ENCODE measurements at places on chromosomes 12 and 14.

DNA sequence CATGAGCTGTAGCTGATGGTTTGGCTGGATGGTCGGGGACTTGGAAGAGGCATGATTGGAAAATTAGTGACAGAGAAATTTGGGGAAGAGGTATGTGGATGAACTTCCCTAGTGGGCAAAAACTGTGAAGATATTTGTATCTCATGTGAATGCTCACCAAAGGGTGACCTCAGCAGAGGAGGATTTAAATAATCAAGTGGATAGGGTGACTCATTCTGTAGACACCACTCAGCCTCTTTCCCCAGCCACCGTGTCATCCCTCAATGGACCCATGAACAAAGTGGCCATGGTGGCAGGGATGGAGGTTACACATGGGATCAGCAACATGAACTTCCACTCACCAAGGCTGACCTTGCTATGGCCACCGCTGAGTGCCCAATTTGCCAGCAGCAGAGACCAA lies 60.8 kb upstream of the KRAS start:
- DNase-seq, result no peak

DNA sequence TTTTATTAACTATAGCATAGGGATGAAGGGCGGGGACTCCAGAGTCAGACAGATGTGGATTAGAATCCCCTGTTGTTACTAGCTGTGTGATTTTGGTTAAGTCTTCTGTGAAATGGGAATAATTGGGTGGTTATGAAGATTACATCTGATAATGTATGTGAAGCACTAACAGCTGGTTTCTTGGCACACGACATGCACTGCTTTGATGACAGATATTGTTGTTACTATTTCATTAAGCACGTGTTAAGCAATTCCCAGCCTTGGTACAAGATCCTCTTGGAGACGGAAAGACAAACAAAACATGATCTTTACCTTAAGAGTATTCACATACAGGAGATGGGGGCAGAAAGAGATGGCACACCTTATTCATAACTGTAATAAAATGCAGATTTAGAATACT lies 7.9 kb downstream of the PPFIBP1 start:
- no peak for DNase-seq

DNA sequence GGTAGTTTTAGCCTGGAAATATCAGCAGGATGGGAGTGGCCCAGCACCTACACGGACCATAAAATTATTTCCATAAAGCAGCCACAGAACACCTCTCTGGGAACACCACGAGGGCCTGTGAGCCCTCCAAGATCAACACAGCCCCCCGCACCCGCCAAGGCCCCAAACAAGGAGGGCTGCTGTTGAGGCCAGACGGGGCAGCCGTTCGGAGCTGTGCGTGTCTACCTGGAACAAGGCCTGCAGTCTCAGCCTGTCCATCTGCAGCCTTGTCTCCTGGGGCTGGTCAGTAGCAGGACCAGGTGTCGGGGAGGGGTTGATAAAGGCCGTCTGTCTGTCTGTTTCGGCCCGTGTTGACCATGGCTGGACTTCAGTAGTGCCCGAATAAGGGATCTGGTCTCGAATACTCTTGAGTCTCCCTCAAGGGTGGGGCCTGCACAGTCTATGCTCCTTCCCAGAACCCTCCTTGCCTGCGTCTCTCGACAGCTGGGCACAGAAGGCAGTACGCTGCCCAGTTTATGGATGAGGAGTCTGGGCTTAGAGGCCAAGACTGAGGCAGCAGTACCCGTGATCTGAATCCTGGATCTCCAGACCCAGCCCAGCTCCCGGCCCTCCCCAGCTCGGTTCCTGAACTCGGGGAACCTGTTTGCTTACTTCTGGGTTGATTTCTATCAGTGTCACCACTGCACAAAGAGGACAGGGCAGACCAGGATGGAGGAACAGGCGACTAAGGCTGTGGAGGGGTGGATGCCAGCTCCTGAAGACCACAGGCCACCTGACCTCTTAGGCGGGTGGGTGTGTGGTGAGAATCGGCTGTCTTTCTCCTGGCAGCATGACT lies 23.1 kb upstream of the DLK1 start:
- DNase-seq, result no peak

GRCh38 chr12:16299403-16299802 lies 21.9 kb upstream of the SLC15A5 start:
- DNase-seq, result no peak

- DNase-seq, result no peak
Observed at GRCh38 chr14:98919434-98919833, 352.6 kb downstream of the BCL11B start.

DNA sequence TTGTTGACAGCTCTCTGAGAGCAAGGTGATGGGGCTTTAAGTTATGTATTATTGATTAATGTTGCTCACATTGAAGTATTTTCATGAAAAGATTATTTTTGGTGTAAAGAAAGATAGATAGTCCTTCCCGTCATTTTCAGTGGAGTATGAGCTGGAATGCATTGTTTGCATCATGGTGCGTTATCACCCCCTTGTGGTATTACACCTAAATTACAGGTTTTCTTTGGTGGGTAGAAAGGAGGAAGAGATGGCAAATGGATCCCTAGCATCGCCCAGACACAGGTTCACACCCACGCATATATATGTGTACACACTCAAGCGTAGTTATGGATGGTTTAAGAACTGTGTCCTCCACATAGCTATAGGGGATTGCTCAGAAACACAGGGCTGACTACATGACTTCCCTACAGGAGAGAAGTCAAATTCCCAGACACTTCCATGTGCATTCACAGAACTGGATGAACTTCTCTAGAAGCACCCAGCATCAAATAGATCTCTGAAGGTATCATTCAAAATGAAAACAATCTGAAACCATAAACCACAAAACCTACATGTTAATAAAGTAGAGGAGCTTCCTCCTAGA lies 14.4 kb upstream of the SERPINA10 start:
- DNase-seq, result no peak

DNA sequence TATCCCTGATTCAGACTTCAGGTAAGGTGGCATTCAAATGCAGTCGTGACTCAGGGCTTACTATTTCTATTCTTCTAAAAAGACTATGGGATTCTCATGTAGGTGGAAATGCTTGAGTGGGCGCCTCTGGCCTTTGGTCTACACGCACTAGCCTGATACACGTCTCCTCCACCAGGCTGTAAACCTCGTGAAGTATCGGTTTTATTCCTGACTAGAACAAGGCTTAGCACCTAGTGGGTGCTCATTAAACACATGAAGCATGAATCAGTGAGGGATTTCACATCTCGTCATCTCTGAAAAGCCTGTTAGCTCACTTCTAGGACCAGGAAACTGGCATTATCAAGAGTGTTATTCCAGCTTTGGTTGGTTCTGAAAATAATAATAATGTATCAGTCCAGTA lies 17.7 kb upstream of the HNF1A start:
- DNase-seq, result no peak

DNA sequence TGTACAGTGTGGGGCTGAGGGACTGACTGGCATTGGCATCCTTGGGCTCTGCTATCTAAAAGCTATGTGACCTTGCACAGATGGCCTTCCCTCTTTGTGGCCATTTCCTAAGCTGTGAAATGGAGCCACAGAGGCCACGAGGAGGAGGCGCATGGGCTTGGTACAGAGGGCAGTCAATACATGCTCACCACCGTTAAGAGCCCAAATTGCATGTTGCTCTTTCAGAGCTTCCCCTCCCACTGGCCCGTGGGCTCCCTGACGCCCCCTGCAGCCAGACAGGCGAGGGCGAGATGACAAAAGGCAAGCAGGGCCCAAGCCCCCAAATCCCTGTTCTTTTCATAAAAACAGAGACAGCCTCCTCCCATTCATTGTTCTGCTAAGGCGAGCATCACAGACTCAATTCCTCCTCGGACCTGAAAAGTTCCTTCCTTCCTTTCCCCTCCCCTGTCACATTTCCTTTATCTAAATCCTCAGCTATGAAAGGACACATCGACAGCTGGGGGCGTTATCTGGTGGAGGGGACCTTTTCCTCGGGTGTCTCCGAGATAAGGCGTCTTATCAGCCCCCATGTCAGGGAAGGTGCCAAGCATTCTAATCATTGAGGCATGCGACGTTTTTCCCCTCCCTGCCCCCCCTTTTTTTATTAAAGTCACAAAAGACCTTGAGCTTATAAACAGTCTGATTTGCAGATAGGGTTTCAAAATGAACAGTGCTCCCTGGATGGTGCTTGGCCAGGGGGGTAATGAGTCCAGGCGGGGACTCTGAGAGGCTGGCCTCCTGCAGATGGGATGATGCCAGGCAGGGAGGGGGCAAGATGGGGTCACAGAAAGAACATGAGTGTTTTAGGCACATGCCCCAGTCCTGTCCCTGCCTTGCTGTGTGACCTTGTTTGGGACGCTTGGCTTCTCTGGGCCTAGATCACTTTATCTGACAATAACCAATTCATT lies 26.4 kb downstream of the FAM222A start:
- DNase-seq, result peak; percentile 9

- DNase-seq, result no peak
Observed at GRCh38 chr12:104387190-104387589, 69.6 kb upstream of the CHST11 start.

GRCh38 chr14:85466678-85467077 lies 63.3 kb upstream of the FLRT2 start:
- no peak for DNase-seq

GRCh38 chr12:123150744-123151456 lies at the start of gene PITPNM2:
TSS of gene PITPNM2 (minus strand) at chr12:123151090. CDS start at chr12:123034590, 116,500 bp downstream.
- peak; percentile 51 for DNase-seq

DNA sequence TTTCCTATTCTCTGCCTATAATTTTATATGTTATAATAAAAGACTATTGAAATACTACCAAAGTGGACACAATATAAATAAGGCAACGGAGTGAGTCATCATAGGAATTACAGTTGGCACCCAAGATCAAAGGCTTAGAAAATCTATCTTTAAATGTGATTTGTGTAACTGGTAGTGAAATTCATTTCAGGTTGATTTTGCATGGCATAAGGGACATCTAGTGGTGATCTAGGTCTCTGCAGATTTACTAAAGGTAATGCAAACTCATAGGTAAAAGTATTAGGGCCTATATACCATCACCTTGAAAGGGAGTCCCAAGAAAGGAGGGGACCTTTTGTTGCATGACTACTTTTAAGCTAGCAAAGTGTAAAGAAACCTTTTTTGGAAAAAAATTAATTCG lies 527.2 kb downstream of the NRXN3 start:
- DNase-seq, result no peak

GRCh38 chr12:81224626-81225025 lies 146.7 kb downstream of the ACSS3 start:
- no peak for DNase-seq

DNA sequence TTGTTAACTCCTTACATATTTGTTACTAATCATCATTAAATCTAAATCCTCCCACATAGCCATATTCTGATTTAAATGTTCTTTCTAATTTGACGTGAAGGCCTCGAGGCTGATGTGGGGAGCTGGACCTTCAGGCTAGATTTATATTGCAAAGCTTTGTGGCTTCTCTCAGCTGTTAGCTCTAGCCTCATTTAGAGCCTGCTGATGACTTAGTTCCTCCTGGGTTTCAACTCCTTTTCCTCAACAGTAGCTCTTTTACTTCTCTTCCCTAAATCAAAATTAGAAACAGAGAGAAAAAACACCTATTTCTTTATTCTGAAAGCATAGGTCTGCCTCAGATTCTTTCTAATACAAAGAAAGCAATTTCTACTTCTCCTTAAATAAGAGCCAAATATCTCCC lies 477.5 kb upstream of the CCDC196 start:
- DNase-seq, result no peak

DNA sequence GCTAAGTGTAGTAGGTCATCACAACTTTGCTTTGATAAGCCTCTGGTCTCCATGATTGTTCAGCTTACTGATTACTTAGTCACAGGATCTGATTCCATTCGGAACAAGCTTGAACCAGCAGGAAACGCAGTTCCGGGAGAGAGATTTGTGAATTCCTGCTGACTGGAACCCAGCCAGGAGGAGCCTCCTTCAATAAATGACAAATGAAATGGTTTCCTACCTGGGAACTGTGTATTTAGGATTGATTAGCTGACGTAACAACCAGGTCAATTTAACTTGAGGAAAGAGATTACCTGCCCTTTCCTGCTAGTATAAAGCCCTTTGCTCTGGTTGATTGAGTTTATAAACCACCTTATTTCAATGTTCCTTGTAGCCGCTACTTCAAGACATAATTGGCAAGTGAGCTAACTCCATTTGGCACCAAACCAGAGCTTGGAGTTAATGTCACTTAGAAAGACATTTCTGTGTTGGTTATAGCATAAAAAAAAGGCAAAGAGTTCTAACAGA lies 35.1 kb upstream of the KCNH3 start:
- no peak for DNase-seq

DNA sequence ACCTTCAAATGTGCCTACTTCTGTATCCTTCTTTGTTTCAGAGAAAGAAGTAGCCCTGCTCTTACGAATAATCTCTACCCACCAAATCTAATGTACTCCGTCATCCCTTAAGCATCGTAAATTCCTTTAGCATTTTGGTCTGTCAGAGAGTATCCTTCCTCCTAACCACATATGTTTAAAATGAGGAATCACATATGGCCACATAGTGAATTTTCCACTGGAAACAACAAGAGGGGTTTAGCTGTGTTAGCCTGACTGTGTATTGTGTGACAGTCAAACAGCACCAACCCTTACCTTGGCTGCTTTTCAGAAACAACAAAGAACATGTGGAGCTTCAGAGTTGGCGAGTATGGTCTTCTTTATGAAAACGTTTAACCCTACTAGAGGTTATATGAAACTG lies 5.5 kb downstream of the LUM start:
- DNase-seq, result no peak

GRCh38 chr12:2893007-2893406 lies 2.3 kb downstream of the TULP3 start:
- DNase-seq, result no peak

- DNase-seq, result no peak
Observed at GRCh38 chr12:105507311-105508038, 177.0 kb downstream of the C12orf75 start.

DNA sequence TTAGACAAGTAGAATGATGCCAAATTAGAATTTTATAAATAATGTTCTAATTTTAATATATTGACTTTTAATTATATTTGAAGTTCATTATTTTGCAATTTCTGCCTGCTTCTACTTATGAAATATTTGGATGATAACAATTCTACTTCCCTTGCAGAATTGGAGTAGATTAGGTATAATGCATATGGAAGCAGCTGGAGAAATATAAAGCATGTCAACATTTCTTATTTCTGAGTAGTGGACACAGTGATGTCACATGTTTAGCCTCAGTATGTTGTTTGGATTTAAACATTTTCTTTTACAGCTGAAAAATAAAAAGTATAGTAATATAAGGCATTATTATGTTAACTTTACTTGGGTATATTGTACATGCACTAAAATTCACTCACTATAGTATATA lies 344.2 kb upstream of the E2F7 start:
- DNase-seq, result no peak
